ENCODE measurements at places on chromosomes 16 and 17. TPM values are rescaled to one million over a fixed set of nuclear protein-coding genes. Genes with fewer than 3 reads are reported as not detected.

CD300H gene
- not detected for total RNA-seq

MMD gene
- 21.5 TPM for total RNA-seq

MMP28 gene
- 6.0 TPM for total RNA-seq

FBXO39 gene
- total RNA-seq: not detected

CMTM2 gene
- total RNA-seq: not detected

CDK5R1 gene
- 3.4 TPM for total RNA-seq

ARHGAP27 gene
- 16.0 TPM for total RNA-seq

ABR gene
- 106 TPM for total RNA-seq

CTDNEP1 gene
- 208 TPM for total RNA-seq

PDK2 gene
- 18.9 TPM for total RNA-seq

CUEDC1 gene
- 55.1 TPM for total RNA-seq

KRTAP9-4 gene
- total RNA-seq: not detected

NOS2 gene
- total RNA-seq: 0.17 TPM

CFAP97D1 gene
- total RNA-seq: not detected

SULT1A3 gene
- 6.5 TPM for total RNA-seq

HOXB7 gene
- total RNA-seq: 32.4 TPM

NUBP2 gene
- total RNA-seq: 88.8 TPM

SLFN14 gene
- total RNA-seq: not detected

STH gene
- total RNA-seq: not detected

ACAP1 gene
- total RNA-seq: 3.9 TPM

SECTM1 gene
- 1.4 TPM for total RNA-seq

TNFSF13 gene
- total RNA-seq: 0.94 TPM
